Glomerular endothelial cell (primary cell): ENCODE measurements at places on chromosomes 1 and 21. TPM values are rescaled to one million over a fixed set of nuclear protein-coding genes. Genes with fewer than 3 reads are reported as not detected.

The C1orf21 gene
- total RNA-seq = 20.7 and 28.1 TPM in 2 replicates

The LEFTY1 gene
- total RNA-seq = not detected in 2 replicates

The FAF1 gene
- 28.3 and 42.9 TPM in 2 replicates for total RNA-seq

The GALE gene
- 60.6 and 82.0 TPM in 2 replicates for total RNA-seq

The KCNE2 gene
- not detected in 2 replicates for total RNA-seq

The CELA2A gene
- not detected in 2 replicates for total RNA-seq

The RPS6KA1 gene
- 13.3 and 29.9 TPM in 2 replicates for total RNA-seq

The ATP1A2 gene
- total RNA-seq = not detected in 2 replicates

The S100B gene
- total RNA-seq = not detected in 2 replicates

The CLCA4 gene
- total RNA-seq = not detected in 2 replicates

The MYOM3 gene
- 0.15 and 0.23 TPM in 2 replicates for total RNA-seq

The PIGM gene
- total RNA-seq = 2.5 and 3.2 TPM in 2 replicates

The ANXA9 gene
- 0.19 TPM in 1 of 2 replicates, not detected in the other for total RNA-seq

The FCRL5 gene
- total RNA-seq = not detected in 2 replicates

The TEX50 gene
- total RNA-seq = not detected in 2 replicates

The LIN28A gene
- total RNA-seq = 0.05 and 0.06 TPM in 2 replicates

The RHOU gene
- 0.63 and 1.2 TPM in 2 replicates for total RNA-seq

The LCE1E gene
- total RNA-seq = not detected in 2 replicates

The LHX8 gene
- not detected in 2 replicates for total RNA-seq

The LORICRIN gene
- total RNA-seq = not detected in 2 replicates

The S100A8 gene
- total RNA-seq = not detected in 2 replicates

The VWA5B1 gene
- not detected in 2 replicates for total RNA-seq

The PAPPA2 gene
- total RNA-seq = 0.05 and 0.18 TPM in 2 replicates

The OMA1 gene
- total RNA-seq = 8.9 and 9.3 TPM in 2 replicates

The FCRLB gene
- 3.0 and 4.9 TPM in 2 replicates for total RNA-seq

The CC2D1B gene
- total RNA-seq = 27.5 and 38.1 TPM in 2 replicates

The OLIG2 gene
- not detected in 2 replicates for total RNA-seq

The CCDC185 gene
- not detected in 2 replicates for total RNA-seq

The IPO9 gene
- 28.2 and 37.3 TPM in 2 replicates for total RNA-seq

The SFN gene
- total RNA-seq = 4.2 TPM in 1 of 2 replicates, not detected in the other

The LMX1A gene
- not detected in 2 replicates for total RNA-seq

The MTHFR gene
- 14.4 and 27.4 TPM in 2 replicates for total RNA-seq

The IGSF9 gene
- total RNA-seq = 0.05 and 0.06 TPM in 2 replicates
